ENCODE measurements at places on chromosomes 1 and 21.
A peak's percentile ranks its signal among the peaks of the same experiment; 100 is the strongest.

DNA sequence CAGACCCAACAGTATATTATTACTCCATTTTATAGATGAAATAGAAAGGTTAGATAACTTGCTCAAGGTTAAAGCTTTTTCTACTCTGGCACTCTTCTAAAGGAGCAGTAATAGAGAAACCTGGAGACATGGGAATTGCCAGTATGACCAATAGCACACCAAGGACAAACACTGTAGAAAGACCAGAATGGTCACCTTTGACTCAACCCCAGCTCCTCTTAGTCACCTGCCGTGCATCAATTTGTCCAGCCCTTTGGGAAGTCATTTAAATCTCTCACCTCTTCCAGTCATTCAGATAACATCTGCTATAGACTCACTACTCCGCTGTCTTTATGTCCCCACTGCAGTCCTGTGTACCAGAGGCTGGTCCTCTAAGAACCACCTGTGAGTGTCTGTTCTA is 23.9 kb upstream of the SLC44A3 start:
- DNase-seq: no peak

GRCh38 chr1:207499573-207499972 is 3.6 kb downstream of the CR1 start:
- peak; percentile 77 for DNase-seq

DNA sequence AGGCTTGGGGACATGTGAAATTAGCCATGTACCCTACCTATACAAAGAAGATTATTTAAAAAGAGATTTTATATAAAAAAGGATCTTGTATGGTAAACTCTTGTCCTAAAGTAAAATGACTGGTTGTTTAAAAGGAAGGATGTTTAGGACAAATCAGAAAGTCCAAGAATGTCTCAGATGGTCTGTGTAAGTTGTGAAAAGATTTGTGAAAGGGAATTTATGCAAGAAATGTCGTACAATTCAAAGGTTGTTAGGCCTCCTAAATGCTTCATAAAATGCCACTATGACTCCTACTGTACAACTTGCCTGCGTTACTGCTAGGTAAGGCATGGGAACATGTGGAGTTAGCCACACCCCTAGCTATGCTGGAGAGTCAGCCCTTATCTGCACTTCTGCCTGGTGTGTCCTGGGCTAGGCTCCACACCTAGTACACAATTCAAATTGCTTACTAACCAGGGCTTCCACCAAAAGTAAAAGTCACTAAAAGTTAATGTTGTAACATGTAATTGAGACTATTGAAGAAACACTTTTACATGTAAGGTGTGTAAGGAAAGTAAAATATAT is 19.7 kb downstream of the PRDX6 start:
- no peak for DNase-seq

DNA sequence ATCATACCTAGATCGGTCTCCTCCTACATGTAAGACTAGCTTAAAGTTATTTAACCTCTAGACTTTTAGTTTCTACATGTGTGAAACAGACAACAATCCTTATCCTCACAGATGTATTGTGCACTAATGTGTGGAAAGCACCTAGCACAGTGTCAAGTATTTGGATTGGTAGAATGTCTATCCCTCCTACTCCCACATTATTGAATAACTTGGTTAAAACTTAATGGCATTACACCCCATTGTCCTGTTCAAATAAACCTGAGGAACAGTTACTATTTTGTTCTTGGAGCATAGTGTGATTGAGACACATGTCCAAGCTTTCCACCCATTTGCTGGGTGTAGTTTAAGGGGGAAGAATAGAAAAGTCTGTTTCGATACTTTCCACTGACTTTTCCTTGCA is 208.8 kb upstream of the JUN start:
- DNase-seq: no peak

GRCh38 chr1:14986168-14986567 is 167.4 kb upstream of the TMEM51 start:
- DNase-seq: no peak

GRCh38 chr1:231951374-231951773 is 324.8 kb downstream of the DISC1 start:
- DNase-seq: no peak

- no peak for DNase-seq
Measured at GRCh38 chr1:151325231-151325630, 2.0 kb downstream of the PI4KB start.

GRCh38 chr1:182450087-182450486 is at the start of gene RGSL1:
Gene RGSL1 (plus strand): TSS chr1:182450146. CDS start chr1:182450166, 20 bp downstream.
- no peak for DNase-seq

- no peak for DNase-seq
Measured at GRCh38 chr1:200345520-200345919, 64.3 kb downstream of the ZNF281 start.

DNA sequence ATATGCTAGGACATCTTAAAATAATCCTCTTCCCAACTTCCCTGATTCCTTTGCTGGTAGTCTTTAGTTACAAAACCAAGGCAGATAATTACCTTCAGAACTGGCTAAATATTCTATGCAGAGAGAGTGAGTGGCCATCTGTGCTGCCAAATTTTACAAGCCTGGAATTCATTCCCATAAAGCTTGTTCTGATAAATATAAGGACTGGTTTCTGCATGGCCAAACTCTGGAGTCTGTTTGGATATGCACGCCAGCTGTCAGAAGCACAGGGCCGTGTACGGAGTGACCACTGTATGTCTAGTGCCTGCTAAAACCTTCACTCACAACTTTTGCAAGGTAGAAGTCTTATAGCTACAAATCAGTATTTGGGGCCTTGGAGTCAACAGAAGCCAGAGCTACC is 66.5 kb upstream of the RAVER2 start:
- DNase-seq: no peak

DNA sequence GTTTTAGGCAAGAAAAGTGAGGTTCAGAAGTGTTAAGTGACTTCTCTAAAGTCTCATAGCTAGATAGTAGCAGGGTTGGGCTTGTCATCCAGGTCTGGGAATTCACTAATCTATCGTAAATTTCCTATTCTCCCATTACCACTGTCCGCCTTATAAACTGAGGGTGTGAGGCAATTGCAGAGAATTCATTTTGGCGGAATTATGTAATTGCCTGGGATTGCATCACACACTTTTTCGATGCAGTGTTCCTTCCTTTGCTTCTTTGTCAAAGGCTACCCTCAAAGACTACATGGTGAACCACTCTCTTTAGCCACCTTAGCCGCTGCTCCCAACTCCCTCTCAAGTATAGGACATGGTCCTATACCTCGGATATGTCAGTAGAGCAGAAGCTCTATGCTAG is 19.1 kb downstream of the SELP start:
- DNase-seq: no peak

DNA sequence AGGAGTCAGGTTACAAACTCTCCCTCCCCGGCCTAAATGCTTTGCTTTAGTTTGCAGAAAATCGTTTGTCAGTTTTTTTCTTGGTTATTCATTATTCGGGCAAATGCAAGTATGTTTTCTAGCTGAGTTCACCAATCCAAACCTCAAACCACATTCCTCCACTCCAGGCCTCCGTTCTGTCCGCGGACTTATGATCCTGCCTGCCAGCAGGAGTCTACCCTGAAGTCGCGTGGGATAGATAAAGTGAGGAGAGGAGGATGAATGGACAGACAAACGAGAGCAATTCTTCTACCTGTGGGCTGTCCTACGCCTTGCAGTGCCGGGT is 1.3 kb downstream of the ADAMTS1 start:
- no peak for DNase-seq

GRCh38 chr1:218620956-218621355 is 275.8 kb downstream of the TGFB2 start:
- no peak for DNase-seq

DNA sequence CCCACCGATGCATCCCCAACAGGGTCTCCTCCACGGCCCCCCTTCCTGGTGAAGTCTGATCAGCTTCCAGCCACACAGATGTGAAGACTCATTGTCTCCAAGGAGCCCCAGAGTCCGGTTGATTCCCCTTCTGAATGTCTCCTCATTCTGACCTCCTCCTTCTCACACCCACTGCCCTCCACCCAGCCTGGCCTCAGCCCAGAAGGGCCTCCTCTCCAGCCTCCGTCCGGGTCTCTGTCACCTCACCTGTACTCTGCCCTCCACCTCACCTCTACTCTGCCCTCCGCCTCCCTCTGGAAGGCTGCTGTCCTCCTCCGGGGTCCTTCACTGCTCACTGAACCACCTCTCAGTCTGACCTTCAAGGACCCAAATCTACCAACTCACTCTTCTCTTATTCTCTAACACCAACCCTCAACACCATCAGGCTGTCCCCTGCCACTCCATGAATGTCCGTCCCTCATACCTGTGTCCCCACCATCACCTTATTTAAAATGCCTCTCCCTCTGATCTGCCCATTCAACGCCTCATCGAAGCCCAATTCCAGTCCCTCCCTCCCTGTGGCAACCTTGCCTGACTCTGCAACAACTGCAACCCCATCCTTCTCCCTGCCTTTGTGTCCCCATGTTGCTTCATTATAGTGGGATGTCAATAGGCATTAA is 201.2 kb downstream of the TOMM20 start:
- DNase-seq: no peak

- no peak for DNase-seq
Measured at GRCh38 chr1:35280006-35280405, 11.5 kb downstream of the ZMYM4 start.

DNA sequence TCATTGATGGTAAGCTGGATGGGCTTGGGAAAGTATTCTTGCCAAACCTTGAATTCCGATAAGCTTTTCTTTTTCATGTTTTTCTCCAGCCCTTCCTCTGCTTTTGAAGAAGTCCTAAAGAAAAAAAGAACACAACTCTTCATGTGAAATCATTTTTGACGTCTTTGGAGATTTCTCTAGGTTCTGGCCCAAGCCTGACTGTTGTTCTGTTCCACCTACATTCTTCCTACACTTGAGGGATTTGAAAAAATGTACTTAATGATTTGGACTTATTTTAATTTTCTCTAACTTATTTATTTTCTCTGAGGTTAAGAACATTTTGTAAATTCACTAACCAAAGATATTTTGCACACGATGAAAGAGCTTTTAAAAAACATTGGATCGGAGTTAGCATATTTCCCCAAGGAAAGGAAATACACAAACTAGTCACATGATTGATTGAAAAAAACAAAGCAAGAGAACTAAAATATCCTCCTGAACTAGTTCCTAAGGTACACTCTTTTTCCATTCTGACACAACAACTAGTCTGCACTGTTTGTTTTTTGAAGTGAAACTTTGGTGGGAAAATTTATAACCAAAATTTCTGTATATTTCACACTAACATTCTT is 82.3 kb downstream of the LTN1 start:
- no peak for DNase-seq

DNA sequence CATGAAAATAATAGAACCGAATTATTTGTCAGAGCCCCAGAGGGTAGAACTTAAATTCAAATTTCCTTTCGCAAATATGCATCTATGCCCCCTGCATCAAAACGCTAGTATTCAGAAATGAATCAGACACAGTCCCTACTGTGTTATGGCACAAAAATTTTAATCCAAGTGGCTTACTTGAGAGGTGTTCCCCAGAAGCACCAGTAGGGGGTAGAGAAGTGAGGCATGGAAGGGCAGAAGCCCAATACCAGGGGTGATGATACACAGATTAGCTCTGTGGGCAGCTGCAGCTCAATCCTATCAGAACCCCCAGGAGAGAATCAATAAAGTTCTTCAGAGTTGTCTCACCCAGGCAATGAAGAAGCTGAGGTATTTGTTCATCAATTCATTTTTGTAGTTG is 342.2 kb downstream of the OMA1 start:
- no peak for DNase-seq

DNA sequence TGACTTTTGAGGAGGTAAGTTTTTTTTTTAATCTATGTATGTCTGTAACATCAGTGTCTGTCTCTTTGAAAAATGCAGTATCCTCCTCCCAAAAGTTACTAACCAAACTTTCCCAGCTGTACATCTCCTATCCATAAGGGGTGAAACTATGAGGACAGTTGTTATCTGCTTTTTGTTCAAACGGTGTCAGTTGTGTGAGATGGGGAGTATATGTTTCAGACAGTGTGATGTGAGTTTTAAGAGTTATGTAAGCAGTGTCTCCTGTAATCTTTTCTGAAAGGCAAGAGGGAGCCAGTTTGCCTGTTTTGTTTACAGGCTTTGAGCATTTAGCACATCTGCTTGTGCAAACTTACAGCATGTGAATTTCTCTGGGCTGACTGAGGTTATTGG is 34.8 kb upstream of the CACYBP start:
- DNase-seq: peak; percentile 54

DNA sequence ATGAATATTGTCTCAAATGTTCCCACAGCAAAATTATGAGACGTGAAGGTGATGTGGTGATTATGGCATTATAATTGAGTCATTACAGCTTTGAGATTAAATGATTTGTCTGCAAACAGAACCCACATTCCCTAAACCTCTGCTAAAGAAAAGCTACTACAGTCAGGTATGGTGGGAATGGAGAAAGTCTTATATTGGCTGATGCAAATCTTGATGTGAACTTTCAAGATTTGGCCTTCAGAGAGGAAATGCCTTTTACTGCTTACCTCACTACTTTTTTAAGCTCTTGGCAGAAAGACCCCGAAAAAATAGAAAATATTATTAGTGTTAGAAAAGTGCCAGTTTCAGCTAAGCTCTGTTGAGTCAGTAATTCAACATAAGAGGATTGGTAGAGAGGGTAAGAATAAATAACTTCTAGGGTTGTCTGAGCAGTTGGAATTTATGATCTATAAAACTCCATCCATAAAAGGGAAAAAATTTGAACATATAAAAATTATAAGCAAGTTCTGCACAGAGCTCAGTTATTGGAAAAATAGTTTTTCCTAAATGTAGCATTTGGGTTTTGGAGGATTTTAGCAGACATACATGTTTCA is 47.8 kb upstream of the RGS5 start:
- no peak for DNase-seq

DNA sequence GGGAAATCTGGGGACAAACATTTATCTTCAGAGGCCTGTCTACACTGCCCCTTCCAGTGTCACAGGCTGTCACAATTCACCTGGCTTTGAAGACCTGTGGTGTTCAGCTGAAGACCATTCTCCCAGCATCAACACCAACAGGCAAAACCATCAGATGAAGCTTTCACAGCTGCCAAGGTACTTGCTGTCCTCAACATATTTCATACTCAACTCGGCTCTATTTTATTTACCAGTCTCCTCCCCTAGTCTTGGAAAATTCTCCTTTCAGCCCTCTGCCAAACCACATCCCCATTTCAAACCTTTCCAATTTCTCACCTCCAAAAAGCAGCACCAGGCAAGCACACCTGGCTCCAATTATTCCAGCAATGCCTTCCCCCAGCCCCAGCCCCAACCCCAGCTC is 108.8 kb downstream of the TGFBR3 start:
- DNase-seq: no peak

DNA sequence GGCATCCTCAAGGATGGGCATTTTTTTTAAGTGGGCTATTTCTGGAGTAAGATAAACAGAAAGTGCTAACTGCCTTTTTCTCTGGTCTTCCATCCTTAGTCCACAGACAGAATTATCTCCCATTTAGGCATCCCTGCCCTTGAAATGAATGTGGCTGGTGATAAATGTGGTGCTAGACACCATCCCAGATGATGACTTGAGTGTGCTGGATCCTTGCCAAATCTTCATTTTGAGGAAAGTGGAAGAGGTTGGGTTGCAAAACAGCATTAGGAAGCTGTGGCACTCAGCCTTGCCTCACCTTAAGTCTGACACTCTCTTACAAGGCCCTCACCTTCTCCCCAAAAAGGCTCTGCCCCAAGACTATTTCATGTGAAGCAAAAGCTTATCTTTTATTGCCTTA is 19.2 kb downstream of the MAB21L3 start:
- no peak for DNase-seq

Data from OCI-LY7 (cell line).